NCI-H748 treated with DMSO at 0.1 percent for 48 hours (cell line): ENCODE measurements at places on chromosomes 12 and 14.

- no peak for DNase-seq
Observed at GRCh38 chr12:78802593-78802992, 62.0 kb upstream of the SYT1 start.

- no peak for DNase-seq
Observed at GRCh38 chr14:90093942-90094595, 32.3 kb downstream of the KCNK13 start.

- DNase-seq = peak; percentile 31
Observed at GRCh38 chr12:127108360-127109215, 1158.4 kb upstream of the TMEM132C start.

GRCh38 chr14:63203618-63204406 lies 431 bp upstream of the RHOJ start:
- DNase-seq = peak; percentile 90

GRCh38 chr14:89540009-89540829 lies 123.2 kb upstream of the FOXN3 start:
- no peak for DNase-seq

GRCh38 chr14:104881369-104881979 lies 16.4 kb downstream of the CEP170B start:
- no peak for DNase-seq

DNA sequence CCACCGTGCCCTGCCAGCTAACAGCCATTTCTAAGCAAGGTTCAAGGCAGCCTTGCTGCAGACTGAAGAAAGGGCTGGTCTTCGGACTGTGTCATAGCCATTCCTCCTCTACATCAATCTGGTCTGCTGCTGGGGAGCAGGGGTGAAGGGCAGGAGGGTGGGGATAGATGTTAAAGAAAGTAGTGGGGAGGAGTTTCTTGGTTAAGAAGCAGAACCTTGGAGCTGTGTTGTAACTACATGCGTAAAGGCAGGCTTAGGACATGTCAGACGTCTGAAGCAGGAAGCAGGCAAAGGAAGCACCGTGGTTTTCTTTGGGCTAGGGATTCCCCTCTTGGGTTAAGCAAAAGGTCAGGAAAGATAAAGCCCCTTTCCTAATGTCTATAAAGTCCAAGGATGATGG lies 18.1 kb upstream of the NEK9 start:
- no peak for DNase-seq

DNA sequence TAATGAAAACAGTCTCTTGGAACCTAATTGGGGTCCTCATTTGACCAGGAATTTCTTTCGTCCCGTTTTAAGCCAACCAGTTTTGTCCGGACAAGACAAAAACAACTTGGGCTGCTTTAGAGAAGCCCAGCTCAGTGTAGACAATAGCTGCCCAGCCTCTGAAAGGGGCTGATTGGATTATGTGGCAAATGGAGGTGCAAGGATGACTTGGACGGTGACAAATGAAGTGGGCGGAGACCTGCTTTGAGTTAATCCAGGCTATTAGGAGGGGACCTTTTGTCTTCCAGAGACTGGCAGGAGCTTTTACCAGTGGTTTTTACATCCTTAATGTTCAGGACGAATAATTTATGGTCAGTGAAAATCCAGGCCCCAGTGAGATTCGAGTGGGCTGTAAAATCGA lies 4.8 kb downstream of the MEG3 start:
- no peak for DNase-seq

DNA sequence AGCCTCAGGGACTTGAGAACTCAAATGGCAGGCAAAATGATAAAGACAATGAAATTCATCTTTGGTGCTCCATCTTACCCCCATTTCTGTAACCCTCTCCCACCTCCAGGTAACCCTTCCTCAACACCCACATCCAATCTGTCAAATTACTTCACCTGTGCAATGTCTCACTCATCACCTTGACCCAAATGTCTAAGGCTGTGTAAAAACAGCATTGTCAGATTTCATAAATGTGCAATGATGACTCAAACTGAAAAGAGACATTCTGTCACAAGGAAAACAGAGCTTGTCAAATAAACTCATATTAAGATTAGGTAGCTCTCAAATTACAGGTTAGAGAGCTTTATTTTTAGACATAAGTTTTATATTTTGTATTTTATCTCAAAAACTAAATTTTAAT lies 19.9 kb upstream of the COCH start:
- DNase-seq = no peak

GRCh38 chr12:21607701-21608100 lies 3.1 kb upstream of the GYS2 start:
- DNase-seq = no peak

DNA sequence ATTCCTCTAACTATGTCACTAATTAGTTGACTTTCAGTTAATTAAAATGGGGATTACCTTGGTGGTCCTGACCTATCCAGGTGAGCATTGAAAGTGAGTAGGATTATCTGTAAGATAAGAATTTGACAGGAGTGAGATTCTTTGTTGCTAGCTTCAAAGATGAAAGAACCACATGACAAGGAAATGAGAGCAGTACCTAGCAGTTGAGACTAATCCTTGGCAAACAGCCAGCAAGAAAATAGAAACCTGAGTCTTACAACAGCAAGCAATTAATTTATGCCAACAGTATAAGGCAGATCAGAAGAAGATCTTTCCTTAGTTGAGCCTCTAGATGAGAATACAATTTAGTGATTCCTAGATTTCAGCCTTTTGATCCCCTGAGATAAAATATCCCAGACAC lies 1058.4 kb downstream of the LRFN5 start:
- DNase-seq = no peak

DNA sequence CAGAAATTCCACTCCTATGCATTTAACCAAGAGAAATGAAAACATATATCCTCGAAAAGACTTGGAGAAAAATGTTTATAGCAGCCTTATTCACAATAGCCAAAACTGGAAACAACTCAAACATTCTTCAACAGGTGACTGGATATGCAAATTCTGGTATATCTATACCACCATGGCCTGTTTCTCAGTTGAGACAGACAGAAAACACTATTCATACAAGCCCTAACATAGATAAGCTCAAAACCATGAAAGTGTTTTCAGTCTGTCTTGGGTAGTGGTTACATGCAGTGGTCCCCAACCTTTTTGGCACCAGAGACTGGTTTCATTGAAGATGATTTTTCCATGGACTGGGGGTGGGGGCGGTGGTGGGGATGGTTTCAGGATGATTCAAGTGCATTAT lies 83.8 kb downstream of the SRGAP1 start:
- no peak for DNase-seq

DNA sequence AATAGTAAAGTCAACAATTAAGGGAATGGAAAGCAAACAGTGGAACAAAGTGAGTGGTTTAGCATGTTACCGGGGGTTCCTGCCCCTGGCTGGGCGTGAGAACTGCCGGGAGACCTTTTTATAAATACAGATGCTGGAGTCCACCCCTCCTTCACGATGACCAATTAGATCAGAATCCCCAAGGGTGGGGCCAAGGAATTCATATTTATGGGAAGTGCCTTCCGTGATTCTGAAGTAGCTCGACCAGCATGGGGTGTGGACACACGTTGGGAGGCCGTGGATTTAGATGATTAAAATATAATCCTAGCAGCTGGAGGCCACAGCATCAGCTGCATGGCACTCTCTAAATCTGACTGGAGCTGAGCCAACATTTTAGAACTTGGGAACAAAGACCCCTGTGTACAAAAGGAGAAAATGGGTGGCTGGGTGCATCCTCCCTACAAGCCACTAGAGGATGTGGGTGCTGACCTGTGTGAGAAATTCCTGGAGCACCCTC lies 87.9 kb downstream of the SRRM4 start:
- peak; percentile 71 for DNase-seq

- DNase-seq = no peak
Observed at GRCh38 chr12:76688631-76689030, 75.3 kb upstream of the ZDHHC17 start.

GRCh38 chr12:104764225-104765091 lies 193.6 kb downstream of the SLC41A2 start:
- no peak for DNase-seq

DNA sequence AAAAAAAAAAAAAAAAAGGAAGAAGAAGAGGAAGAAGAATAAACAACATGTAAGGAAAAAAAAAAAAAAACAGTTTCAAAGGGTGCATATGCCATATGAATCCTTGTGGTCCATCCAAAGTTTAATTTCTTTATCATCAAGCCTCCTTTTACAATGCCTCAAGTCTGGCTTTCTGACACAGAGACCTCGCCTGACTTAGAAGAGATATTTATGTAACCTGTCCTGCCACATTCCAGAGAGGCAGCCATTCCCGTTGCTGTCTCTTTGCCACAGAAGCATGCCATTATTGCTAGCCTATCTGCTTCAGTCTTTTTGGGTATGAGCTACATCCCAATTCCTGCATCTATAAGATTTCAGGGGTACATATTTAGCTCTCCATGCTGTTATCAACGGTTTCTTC lies 596.7 kb upstream of the ATP2B1 start:
- no peak for DNase-seq

DNA sequence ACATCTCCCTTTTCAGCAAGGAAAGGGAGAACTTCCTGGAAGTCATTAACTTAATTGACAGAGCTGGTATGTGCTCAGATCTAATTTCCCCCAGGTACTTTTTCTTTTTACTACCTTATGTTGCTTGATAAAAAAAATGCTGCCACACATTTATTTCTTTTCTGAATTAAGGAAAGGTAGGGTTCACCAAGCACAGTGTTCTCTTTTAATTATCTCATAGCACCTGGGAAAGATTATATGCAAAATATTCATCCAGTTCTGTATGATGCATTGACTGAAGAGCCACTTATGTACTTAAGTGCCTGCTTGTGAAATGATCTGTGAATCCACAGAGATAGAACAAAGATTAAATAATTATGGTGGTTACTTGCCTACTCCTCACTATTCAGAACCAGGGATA lies 25.1 kb downstream of the KCNC2 start:
- DNase-seq = no peak

GRCh38 chr14:69115407-69116185 lies 37.3 kb downstream of the DCAF5 start:
- DNase-seq = no peak

- no peak for DNase-seq
Observed at GRCh38 chr14:89053303-89053702, 228.9 kb downstream of the TTC8 start.

DNA sequence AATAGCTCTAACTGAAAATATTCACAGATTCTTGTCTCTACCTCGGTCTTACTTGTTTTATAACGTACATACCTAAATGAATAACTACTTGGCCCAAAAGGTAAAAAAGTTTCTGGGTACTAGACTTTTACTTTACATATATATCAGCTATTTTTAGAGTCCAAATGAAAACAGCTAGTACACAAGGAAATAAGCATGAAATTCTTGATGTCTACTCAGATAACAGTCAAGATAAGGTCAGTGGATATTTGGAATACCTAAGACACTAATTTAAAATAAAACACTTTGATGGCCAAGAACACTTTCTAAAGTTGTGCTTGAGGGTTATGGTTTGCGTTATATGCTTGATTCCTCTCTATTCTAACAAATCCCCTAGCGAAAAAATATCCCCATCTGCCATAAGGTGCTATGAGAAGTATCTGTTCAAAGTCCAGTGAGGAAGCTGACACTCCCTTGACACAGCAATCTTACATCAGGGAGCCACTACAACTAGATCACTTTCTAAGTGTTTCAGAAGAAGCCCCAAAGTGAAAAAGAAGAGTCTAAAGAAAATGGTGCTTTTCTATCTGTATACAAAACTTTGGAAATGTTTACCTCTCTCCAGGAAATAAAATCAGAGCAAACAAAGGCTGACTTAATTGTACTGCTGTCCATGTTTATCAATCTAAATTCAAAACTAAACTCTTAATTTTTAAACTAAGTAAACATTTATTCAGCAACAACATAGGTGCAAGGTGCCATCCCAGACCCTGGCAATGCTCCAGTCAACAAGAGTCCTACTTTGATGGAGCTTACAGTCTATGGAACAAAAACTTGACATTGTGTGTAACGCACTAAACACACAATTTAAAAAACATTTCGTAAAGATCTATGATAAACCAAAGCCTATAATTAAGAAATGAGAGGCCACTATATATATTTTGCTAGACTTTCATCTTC lies 11.7 kb downstream of the PTPN21 start:
- no peak for DNase-seq

DNA sequence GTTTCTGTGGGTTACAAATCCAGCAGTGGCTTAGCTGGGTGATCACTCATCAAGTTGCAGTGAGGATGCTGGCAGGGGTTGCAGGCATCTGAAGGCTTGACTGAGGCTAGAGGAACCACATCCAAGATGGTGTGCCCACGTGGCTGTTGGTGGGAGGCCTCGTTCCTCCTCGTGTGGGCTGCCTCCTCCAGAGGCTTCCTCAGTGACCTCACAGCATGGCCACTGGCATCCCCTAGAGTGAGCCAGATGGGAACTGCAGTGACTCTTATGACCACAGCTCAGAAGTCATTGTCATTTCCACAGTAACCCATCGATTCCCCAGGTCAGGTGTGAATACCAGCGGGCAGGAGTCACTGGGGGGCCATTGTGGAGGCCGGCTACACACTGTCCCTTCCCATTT lies 17.8 kb downstream of the AACS start:
- no peak for DNase-seq

DNA sequence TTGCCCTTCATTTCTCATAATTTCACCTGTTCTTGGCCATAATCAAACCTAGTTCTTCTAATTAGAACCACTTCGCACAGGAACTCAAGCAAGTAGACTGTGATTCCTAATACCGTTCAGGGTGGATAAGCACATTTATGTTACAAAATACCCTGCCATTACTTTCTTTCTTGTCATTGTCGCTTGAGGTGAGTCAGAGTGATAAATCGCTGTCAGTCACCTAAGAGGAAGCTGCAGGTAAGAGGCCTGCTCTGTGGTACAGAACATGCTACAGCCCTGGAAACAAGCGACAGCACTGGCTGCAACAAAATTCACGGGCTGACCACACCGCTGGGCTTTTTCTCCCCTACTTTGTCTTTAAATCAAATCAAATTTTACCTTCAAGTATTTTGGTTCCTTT lies 218.2 kb downstream of the ANO6 start:
- no peak for DNase-seq

- no peak for DNase-seq
Observed at GRCh38 chr14:31138301-31138700, 69.3 kb downstream of the HECTD1 start.

GRCh38 chr14:105168979-105169507 lies 467 bp upstream of the JAG2 start:
- peak; percentile 25 for DNase-seq

GRCh38 chr14:69270097-69270496 lies 10.1 kb downstream of the GALNT16 start:
- DNase-seq = no peak

DNA sequence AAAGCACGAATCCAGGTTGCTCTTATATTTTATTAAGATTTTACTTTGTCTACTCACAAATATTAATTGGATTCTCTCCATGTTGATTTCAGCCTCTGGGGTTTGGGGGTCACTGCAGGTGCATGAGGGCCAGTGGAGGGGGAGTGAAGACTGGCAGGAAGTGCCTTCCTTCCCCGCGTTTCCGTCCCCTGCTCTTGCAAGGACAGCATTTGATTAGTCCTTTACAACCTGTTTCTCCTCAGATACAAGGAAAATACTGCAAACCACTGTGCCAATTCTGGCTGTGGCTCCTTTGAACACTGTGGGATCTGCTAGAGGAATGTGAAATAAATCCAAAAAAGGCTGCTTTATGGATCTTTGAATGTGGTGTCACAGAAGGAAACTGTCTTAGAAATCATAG lies 291.8 kb downstream of the ETNK1 start:
- DNase-seq = no peak
